Left lobe of liver (tissue), 2 donors: ENCODE measurements at places on chromosomes 2 and 18. TPM values are rescaled to one million over a fixed set of nuclear protein-coding genes. Genes with fewer than 3 reads are reported as not detected.

GRCh38 chr2:58543442-58543841 is 302.3 kb upstream of the FANCL start:
- DNase-seq: no peak

STPG4 gene
- not detected for total RNA-seq

NT5DC4 gene
- not detected for total RNA-seq

DNA sequence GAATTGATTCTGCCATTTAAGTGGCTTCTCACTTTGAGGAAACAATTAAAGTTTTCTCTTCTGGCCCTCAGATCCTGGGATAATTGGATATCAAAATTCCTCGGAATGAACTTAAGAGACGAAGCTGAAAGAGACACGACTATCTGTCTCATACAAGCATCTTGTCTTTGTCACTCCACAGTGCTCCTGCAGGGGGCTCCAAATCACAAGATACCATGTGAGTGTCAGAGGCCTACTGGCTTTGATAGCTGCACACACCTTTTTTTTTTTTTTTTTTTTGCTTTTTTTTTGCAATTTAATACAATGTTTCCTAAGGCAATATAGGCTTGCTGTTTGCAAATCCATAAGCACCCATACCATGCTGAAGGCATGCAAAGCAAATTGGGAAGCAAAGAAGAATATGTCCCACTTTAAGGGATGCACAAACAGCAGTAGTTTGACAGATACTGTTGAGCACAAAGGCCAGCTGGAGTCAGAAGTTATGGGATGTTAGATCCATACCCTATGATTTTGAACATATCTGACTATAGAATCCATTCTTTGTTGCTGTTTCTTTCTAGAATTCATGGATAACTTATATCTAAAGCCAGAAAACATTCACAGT is 109.0 kb upstream of the CBLN2 start:
- DNase-seq: no peak

ABCG8 gene
- 121 TPM for total RNA-seq

SLC11A1 gene
- 3.3 TPM for total RNA-seq

GRCh38 chr2:118065921-118066511 is 22.3 kb upstream of the INSIG2 start:
- no peak for DNase-seq
